ENCODE measurements at places on chromosomes 4 and X. TPM values are rescaled to one million over a fixed set of nuclear protein-coding genes. Genes with fewer than 3 reads are reported as not detected.

- DNase-seq = no peak
Measured at GRCh38 chrX:154987940-154988339, 34.6 kb downstream of the F8 start.

GRCh38 chr4:85393201-85393600, 81.7 kb upstream of the ARHGAP24 start:
- no peak for DNase-seq

DNA sequence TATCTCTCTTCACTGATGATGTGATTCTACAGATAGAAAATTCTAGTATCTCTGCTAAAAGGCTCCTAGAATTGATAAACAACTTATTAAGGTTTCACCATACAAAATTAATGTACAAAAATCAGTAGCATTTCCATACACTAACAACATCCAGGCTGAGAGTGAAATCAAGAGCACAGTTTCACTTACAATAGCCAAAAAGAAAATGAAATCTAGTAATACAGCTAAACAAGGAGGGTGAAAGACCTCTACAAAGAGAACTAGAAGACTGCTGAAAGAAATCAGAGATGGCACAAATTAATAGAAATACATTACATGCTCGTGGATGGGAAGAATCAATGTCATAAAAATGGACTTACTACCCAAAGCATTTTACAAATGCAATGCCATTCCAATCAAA, 751.9 kb downstream of the FSTL5 start:
- DNase-seq = no peak

OTC gene
- polyA plus RNA-seq = 3.3 TPM

XAGE1B gene
- not detected for polyA plus RNA-seq

PLXNB3 gene
- 0.38 TPM for polyA plus RNA-seq
